ENCODE measurements at places on chromosomes 4 and X. TPM values are rescaled to one million over a fixed set of nuclear protein-coding genes. Genes with fewer than 3 reads are reported as not detected.

MAGEA2B gene
- total RNA-seq, result 2.5 TPM

MTCP1 gene
- total RNA-seq, result 11.6 TPM

GAGE1 gene
- total RNA-seq, result not detected

DNA sequence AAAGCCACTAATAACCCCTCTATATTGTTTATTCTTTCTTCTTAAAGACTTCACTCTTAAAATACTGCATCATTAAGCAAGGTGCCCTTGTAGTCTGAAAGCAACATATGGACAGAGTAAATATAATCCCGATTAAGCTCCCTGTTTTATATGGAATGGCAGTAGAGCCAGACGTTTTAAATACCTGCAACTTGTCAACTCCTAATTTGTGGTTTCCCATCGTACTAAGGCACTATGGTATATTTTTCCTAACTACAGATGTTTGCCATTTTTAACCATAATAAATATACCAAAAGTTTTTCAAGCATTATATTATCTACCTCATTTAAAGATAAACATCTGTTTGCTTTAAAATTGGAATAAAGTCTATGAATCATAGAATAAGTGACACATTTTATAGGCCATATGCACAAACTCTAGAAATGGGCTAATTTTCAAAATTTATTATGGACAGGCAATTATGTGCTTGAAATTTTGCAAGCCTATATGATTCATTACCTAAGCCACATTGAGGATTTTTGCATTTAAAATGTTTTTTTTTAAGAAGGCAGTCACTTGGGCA is 194.6 kb downstream of the FRMPD4 start:
- DNase-seq, result no peak

GC gene
- not detected for total RNA-seq

PHOX2B gene
- total RNA-seq, result not detected

GRCh38 chrX:41512394-41512793 is 65.3 kb downstream of the NYX start:
- DNase-seq, result no peak

SRPK3 gene
- 0.20 TPM for total RNA-seq

DNA sequence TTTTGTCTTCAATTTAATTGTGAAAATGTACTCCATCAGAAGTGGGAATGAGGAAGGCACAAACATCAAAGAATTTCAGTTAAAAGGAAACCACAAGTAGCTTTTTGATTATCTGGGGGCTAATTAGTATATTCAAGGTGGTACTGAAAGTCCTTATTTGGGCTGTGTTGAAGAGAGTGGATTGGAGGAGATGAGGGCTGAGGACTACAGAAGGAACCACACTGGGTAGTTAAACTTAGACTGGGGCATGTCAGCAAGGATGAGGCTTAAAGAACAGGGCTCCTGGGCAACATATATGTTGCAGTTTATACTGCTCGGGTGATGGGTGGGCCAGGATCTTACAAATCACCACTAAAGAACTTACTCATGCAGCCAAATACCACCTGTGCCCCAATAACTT is 346.8 kb downstream of the SPOCK3 start:
- no peak for DNase-seq

- DNase-seq, result no peak
These were observed 250.8 kb downstream of the SLC39A8 start for GRCh38 chr4:102094481-102094880.

EPGN gene
- total RNA-seq, result not detected

MXRA5 gene
- 2.8 TPM for total RNA-seq

- DNase-seq, result no peak
These were observed 29.6 kb downstream of the MCUB start for GRCh38 chr4:109589605-109590004.

- DNase-seq, result peak; percentile 90
These were observed 39.3 kb upstream of the TXK start for GRCh38 chr4:48173056-48173991.

TRIM75 gene
- not detected for total RNA-seq

SORCS2 gene
- not detected for total RNA-seq

- DNase-seq, result no peak
These were observed 109.6 kb upstream of the KIT start for GRCh38 chr4:54548098-54548620.
